Activated naive CD4-positive, alpha-beta T cell (primary cell): ENCODE measurements at places on chromosomes 1 and 21.

DNA sequence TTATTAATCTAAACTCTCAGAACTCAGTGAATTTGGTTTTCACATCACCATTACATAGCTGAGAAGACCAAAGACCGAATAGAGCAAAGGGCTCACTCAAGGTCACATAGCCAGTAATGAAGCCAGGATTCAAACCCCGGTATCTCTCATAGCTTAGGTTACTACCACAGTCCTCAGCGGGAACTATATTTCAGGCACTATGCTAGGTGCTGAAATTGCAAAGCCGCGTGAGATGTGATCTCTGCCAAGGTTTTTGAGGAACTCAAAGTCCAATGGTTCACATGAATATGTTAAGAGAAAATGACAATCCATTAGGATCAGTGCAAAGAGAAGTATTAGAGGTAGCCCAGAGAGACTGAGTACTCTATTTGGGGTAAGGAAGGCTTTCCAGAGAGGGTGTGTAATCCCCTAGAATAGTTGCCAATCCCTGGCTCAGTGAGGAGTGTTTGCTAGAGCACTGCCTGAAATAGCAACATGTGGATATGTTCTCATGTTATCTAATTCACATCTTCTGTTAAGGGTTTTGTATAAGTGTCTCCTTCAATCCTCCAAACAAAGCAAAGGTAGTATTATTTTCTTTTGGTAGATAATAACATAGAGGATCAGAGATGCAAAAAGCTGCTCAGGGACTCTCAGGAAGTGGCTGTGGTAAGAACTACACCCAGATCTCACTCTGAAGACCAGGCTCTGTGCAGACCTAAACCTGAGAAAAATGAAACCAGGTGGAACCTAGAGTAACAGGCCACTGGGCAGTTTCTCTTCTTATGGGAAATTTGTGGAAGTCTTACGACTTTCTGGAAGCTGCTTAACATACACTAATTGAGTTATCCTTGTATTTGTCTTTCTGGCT lies 93.1 kb upstream of the C8B start:
- DNase-seq = no peak

- no peak for DNase-seq
Observed at GRCh38 chr1:106458866-106459265, 597.6 kb upstream of the PRMT6 start.

DNA sequence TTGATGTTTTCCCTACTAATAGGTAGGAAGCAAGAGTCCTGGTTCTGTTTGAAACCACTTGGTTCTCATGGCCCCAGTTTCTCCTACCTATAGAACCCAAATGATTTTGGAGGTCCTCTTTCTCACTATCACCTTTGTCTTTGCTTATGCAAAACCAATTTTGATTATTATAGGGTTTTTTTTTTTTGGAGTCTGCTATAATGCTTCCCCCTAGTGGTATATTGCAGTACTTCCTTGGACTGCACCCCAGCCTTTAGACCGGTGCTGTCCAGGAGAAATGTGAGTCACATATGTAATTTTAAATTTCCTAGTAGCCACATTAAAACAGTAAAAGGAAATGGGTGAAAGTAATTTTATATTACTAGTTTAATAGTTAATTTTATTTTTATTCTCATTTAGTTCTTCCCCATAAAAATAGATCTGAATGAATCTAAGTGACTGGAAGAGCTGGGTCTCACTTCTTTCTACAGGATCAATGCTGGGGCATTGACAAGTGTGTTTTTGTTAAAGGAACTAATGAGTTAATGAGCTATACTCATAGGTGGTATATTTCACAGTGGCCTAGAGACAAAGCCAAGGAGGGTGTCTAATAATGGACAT lies 10.6 kb downstream of the FCMR start:
- DNase-seq = no peak

GRCh38 chr21:34715518-34715917 lies 46.7 kb downstream of the CLIC6 start:
- no peak for DNase-seq

DNA sequence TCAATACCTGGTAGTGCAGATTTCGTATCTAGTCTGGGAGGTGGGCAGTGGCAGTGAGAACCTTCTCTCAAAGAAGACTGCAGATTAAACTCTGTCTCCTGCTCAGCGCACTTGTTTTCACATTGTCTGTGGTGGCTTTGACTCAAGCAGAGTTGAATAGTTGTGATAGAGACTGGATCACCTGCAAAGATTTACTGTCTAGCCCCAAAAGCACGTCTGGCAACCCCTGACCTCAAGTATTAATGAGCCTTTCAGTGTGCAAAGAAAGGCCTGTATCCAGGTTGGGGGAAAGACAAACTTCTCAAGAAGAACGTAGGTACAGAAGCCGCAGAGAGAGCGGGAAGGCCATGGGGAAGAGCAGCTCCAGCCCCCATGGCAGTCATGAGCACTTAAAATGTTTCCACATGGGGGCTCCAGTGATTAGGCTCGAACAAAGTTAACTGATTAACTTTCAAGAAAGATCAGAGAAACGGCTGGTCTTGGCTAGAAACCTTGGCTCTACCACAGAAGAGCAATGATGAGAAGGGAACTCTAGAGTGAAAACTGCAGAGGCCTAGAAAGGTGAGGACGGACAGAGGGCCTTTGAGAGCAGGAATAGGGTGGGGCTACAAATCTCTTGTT lies 15.2 kb downstream of the HENMT1 start:
- DNase-seq = no peak
